ENCODE measurements at places on chromosomes 1 and 21.

GRCh38 chr1:198678901-198679329, 40.1 kb downstream of the PTPRC start:
- DNase-seq, result no peak

DNA sequence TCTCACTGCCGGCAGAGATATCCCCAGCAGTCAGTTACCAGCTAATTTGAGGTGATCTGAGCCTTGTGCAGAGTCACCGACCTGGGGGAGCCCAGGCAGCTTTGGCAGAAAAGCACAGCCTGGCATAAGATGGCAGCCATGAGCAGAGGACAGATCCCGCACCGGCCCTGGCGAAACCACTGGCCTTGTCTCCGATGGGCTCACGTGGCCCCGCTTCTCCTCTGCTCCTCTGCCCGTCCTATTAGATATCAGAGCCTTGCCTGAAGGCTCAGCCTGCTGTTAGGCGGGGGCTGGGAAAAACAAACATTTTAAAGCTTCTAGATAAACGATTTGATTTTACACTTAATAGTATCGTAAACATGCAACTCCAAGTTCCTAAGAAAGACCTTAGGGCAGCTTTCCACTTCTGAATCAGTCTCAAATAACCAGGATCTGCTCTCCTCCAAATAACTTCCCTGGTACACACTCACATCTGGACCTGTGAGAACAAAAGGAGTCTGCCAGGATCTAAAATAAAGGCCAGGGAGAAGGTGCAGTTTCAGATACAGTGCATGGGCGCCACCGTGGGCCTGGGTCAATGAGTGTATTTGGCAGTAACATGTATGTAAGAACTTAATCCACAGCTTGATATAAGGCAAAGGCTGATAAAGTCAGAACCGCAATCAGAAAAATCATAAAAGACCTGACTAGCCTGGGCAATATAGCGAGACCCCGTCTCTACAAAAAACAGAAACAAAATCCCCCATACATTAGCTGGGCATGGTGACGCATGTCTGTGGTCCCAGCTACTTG, 10.0 kb downstream of the EDARADD start:
- no peak for DNase-seq

GRCh38 chr1:51842261-51842660, 36.3 kb downstream of the NRDC start:
- no peak for DNase-seq

- no peak for DNase-seq
Measured at GRCh38 chr1:201376464-201377374, 761 bp downstream of the TNNT2 start.

DNA sequence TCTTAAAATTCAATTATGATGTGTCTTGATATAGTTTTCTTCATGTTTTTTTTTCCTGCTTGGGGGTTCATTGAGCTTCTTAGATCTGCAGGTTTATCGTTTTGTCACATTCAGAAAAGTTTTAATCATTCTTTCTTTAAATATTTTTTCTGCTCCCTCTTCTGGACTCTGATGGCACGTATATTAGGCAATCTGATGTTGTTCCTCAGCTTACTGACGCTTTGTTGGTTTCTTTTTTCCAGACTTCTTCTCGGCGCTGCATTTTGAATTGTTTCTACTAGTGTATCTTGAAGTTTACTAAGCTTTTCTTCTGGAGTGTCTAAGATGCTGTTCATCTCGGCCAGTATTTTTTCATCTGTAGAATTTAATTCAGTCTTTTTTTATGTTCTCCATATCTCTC, 44.8 kb upstream of the FMOD start:
- no peak for DNase-seq

GRCh38 chr21:32674731-32675130, 53.1 kb downstream of the SYNJ1 start:
- DNase-seq, result no peak

DNA sequence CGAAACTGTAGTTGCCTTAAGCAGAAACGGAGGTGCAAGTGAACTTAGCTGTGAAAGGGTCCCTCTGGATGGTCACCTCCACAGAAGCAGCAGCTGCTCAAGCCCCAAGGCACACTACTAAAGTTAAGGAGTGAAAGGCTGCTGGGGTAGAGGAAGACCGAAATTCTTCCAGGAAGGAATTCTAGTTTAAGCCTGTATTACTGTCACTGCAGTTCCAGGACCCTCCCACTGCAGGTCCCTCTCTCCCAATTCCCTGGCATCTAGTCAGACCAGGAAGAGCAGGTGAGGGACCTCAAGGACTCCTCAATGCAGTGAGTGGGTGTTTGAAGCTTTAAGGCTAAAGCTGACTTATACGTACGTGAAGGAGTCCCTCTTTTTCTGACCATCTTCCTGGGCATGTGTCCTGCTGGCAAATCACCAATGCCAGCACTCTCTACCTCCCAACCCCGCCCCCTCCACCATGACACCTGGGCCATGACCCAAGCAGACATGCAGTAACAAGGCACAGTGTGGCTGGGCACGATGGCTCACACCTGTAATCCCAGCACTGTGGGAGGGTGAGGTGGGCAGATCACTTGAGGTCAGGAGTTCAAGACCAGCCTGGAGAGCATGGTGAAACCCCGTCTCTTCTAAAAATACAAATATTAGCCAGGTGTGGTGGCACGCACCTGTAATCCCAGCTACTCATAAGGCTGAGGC, 57.2 kb downstream of the TGFBR3 start:
- DNase-seq, result no peak

GRCh38 chr21:28731700-28732321, 260.9 kb downstream of the LTN1 start:
- DNase-seq, result no peak

GRCh38 chr21:34092262-34092921, 19.0 kb downstream of the MRPS6 start:
- DNase-seq, result no peak

DNA sequence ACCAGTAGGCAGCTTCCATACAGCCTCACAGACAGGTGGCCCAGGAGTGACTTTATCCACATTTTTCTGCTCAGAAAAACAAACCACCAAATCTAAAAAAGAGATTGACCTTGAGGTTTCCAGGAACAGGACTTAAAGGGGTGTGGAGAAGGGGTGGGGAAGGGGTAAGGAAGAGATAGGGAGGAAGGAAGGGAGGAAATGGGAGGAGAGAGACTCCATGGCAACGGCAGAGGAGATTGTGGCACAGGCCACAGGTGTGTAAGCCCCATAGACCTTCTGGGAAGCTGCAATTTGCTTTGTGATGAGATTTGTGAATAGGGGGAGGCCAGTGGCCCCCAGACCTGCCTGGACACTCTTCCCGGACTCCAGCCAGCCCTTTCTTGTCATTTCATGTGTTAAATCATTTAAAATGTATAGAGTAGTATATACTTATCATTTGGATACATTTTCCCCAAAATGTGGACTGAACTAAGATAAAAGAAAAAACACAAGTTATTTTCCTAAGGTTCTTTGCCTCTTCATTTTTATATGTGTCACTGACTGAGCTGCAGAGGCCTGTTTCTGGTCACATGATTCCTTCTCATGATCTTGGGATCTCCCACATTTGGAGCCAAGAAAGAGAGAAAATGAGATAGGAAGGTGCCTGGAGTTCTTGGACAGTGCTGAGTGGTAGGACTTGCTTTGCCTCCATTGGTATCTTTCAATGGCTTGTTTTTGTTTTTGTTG, 55.5 kb downstream of the CLIC6 start:
- DNase-seq, result no peak

DNA sequence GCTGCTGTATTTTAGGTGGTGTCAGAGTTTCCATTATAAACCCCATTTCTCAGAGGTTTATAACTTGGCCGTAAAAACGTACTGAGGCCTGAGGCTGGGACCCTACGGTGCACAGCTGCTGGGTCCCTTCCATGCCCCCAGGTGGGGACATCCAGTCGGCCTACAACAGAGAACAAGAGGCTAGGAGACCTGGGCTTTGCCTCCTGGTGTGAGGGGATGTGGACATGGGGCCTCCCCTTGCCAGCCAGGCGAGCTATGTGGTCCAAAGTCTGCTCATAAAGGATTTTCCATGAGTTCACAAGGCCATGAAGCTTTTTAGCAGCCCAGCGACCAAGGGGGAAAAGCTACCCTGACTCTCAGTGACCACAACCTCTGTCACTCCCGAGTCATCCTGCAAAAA, 261.5 kb upstream of the VAMP3 start:
- no peak for DNase-seq

DNA sequence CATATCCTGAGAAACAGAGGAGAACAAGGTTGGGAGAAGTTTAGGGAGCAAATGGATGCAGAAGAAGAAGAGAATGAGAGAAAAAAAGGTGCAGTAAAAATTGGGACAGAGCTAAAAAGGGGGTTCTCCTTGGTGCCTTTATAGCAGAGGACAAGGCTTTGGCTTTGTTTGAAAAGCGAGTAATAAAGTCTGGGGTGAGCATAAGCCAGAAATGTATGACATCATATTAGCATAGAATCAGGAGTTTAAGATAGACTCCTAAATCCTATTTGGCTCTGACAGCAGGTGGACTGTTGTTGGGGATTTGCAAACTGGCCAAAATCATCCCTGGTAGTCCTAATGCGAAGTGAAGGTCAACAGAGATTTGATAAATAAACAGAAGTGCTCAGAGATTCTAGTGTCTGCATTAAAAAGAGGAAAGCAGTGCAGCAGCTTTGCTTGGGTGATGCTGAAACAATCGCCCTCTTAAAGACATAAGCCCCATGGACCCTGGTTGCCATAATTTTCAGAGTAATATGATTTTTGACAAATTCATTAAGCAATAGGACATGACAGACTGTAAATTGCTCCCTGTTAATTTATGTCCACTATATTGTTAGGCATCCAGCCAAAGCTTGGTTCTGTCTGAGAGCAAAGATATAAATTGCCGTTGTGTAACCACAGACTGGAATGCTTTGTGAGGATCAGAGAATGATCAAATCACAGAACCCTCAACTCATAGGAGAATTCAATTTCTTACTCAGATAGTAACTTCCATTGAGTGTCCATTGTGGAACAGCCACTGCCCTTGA, 385.0 kb upstream of the NFIA start:
- DNase-seq, result no peak

DNA sequence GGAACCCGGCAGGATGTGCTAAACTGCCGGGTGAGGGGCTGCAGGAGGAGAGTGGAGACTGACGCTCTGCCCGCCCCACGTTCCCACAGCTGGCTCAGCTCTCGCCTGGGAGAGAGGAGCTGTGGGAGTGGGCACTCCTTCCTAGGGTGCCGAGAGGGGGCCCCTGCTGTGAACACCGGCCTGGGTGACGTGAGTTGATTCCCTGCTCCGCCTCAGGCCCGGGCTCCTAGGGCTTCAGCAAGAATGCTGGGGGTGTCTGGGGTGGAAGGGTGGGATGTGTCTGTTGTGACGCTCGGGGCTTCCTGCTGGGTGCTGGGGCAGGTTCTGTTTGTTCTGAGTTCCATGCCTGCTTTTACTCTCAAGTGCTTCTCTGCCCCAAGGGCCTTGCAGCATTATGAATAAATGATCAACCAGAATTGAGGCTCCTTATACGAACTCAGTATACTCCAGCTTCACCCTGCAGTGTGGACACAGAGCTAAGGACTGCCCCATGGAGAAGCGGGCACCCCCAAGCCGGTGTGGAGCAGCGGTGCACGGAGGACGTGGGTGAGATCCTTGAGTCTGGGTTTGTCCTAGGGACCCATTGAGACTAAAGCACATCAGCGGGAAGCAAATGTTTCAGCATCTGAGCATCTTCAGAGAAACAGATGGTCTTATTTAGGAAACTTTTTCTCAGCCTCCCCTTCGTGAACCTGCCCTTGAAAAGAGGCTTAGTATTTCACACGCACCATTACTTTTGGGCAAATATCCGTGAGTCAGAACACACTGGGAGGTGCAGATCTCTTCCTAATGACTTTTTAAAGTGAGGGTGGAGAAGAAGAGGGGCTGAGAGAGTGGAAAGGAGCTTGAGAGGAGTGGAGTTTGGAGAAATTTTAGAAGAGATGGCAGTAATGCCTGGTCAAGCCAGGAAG, 41.7 kb downstream of the SYT6 start:
- no peak for DNase-seq

DNA sequence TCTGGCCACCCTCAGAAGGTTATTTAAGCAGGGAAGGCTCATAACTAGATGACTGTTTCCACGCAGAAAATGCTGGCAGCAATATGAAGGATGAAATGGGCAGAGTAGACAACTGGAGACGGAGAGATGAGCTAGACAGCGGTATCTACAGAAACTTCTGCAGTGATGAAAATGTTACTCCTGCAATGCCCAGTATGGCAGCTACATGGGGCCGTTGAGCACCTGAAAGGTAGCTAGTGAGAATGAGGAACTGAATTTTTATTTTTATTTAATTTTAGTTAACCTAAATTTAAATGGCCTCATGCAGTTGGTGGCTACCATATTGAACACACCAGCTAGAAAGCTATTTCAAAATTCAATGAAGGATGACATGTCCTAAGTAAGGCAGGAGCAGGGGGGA, 27.3 kb downstream of the SIPA1L2 start:
- DNase-seq, result no peak

DNA sequence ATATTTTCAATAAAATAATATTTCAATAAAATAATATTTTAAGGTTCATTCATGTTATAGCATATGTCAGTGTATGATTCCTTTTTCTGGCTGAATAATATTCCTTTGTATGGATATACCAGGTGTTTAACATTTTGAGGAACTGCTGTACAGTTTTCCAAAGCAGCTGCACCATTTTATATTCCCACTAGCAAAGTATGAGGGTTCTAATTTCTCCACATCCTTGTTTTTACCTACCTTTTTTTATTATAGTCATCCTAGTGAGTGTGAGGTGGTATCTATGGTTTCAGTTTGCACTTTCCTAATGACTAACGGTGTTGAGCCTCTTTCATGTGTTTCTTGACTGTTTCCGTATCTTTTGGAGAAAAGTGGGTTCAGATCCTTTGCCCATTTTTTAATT, 5.2 kb downstream of the DEGS1 start:
- no peak for DNase-seq

- no peak for DNase-seq
Measured at GRCh38 chr1:232308616-232309015, 321.3 kb downstream of the SIPA1L2 start.

DNA sequence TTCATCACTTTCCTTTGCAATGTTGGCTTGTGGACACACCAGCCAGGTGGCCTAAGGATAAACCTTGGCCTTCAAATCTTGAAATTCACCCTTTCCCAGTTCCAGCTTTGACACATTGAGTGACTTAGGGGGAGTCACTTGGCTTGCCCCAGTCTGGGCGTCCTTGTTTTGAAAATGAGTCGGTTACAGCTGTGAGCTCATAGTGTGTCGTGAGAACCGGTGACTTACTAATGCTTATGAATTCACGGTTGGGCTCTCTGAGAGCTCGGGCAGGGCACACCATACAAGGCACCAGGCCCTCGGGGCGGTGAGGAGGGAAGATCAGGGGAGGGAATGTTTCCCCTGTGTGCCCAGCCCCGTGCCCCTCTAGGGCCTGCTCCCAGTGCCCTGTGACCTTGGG, 126.9 kb upstream of the TMPRSS2 start:
- DNase-seq, result no peak

DNA sequence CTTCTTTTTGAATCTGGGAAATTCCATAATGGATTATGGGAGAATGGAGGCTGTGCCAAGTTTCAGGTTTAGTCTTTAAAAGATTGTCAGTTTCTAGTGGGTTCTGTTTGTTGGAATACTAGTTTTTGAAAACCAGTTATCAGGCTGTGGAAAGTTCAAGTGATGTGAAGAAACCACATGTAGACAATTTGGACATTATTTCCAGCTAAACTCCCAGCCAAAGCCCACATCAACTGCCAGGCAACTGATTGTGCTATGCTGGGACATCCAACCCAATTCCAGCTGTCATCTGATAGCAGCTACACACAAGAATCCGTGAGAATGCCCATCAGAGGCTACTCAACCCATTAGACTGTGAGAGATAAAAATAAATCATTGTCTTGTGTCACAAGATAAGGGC, 546.1 kb upstream of the ADAMTS5 start:
- no peak for DNase-seq
